ENCODE measurements at places on chromosomes 3 and 15.

DNA sequence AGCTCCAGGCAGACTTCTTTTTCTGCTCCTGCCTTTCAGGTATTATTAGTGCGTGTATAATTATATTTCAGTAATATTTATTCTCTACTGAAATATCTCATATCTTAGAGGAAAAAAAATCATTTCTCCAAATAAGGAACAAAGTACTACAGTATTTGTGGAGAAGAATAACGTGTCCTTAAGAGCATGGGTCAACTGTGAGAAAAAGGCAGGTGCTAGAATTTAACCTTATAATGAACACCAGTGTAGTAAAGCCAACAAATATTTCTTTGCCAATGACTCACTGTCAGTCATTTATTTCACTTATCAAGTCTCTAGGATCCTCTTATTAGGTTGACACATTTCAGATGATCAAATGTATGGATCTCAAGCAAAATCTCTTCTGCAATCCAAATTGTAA lies 183.4 kb downstream of the GREM1 start:
- DNase-seq, result no peak

GRCh38 chr3:156664831-156665178 lies 9.6 kb upstream of the TIPARP start:
- no peak for DNase-seq

- DNase-seq, result peak; percentile 84
Observed at GRCh38 chr15:52103217-52104207, 9.1 kb downstream of the BCL2L10 start.

- DNase-seq, result no peak
Observed at GRCh38 chr15:90294601-90295269, 29.3 kb downstream of the NGRN start.

GRCh38 chr3:37218206-37218605 lies 43.8 kb upstream of the LRRFIP2 start:
- no peak for DNase-seq

GRCh38 chr15:100468285-100468684 lies 60.5 kb downstream of the CERS3 start:
- no peak for DNase-seq

DNA sequence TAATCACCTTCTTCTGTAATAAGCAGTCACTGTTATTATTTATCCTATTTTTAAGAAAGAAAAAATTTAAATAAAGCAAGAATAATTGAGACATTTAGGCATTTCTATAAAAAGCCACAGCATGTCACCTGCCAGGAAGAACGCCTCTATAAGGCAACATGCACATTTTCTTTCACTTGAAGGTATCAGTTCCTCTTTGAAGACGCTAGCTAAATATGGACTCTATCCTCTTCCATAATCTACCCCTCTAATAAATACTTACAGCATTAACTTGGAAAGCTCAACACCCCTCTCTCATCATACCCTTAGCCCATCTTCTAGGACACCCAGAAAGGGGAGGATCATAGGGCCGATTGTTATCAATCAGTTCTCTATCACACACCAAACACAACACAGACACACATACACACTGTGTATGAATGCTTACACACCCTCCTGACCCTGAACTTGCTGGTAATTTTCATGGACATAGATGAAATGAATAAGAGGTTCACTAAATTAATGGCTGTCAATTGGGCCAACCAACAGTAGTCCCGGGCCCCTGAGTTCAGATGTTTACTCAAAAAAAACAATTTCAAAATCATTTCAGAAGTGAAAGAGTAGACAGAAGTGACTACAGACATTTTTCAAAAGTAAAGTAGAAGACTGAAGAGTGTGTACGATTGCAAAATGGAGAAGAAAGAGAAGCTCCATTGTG lies 102.5 kb downstream of the ZMAT3 start:
- no peak for DNase-seq

- no peak for DNase-seq
Observed at GRCh38 chr3:156339491-156339890, 215.4 kb downstream of the SSR3 start.

GRCh38 chr3:115141033-115141757 lies 5.9 kb downstream of the ZBTB20 start:
- DNase-seq, result no peak

DNA sequence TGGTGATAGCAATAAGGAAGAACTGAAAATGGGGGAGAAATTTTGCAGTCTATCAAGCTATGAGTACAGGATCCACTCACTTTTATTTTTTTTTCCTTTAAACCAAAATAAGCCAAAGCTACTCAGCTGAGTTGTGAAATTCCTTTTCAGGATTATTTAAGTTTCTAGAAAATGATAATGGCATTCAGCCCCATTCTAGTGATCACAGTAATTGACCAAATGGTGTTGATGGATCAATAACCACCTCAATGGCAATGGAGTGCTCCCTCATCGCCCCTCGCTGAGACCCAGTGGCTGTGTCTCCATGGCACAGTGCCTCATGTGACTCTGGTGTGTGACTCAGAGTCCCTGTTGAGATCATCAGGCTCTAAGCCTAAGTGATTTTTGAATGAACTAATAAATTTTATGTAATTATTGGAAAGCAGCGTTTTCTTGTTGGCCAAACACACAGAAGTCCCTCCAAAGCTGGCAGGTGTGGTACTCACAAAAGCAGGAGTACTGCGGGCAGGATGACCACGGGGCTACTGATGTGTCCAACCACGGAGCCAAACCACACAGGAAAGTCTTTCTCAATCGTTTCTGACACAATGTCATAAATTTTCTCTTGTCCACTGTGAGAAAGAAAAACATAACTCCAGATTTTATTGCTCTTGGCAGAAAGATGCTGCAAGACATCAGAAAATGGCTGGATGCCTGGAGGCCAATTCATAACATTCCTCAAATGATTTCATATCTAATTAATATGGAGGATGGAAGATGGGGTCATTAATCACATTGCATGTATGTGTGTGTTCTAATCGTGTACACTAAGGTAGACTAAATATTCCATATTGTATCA lies 14.4 kb upstream of the STARD5 start:
- peak; percentile 78 for DNase-seq

GRCh38 chr3:197001972-197002700 lies 27.5 kb downstream of the MELTF start:
- DNase-seq, result no peak

DNA sequence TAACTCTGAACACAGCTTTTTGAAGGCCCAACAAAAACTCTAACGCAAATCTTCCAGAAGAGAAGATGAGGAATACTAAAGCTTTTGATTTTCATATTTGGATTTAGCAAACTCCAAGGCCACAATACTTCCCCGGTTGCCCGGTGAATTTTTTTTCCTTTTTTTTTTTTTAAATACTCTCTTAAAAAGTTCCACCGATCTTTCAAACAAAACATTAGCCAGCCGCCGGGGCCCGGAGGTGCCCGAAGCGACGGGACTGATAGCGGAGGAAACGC lies 2.3 kb downstream of the FOXL2 start:
- no peak for DNase-seq

DNA sequence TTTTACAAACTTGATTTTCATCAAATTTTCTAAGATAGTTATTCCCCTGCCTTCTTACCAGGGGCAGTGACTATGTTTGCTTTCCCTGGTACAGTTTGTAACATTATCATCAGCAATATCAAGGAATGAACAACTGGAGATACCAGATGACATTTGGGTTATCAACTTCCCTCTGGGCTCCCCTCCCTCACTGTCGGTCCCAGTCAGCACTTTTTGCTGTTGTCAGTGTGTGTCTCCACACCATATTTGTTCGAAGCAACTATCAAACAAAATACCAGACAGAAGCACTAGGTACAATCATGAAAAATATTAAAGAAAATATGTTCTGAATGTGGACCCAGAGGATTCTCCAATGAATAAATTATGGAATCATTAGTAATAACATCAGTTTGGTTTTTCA lies 75.3 kb downstream of the PLOD2 start:
- DNase-seq, result no peak

GRCh38 chr3:23479026-23479425 lies 275.9 kb downstream of the UBE2E2 start:
- DNase-seq, result no peak

GRCh38 chr15:68733666-68734065 lies 87.0 kb downstream of the ANP32A start:
- DNase-seq, result no peak
